NK-92 treated with Interleukin-12 subunit alpha and Interleukin-12 subunit beta, amount 100 ng/mL, for 24 hours (cell line): ENCODE measurements at places on chromosomes 16 and 17.

DNA sequence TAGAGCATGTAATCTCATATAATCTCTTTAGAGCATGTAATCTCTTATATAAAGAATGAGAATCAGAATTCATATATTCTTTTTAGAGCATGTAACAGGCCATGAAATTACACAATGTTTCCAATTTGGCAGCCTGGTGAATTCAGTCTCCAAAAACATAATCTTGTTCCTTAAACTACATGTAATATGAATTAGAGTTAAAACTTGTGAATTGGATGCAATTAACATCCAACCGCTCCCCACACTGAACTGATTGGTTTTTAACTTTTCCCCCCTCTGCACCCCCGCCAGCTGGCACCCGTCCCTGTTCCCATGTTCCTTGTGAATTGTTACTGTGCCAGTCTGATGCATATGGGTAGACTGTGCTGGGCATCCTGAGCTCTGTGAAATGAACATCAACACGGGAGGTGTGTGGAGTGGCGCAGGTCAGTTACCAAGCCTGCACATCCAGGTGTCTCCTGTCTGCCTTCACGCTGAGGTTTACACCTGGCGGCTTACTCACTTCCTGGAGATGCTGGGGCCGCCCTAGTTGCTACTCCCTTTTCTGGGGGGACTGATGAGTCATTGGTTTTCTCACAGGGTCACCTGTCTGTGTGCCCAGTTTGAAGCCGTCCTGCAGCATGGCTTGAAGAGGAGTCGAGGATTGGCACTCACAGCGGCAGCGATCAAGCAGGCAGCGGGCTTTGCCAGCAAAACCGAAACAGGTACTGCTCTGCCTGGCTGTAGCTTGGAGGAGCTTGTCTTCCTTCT lies 50.4 kb downstream of the SNX29 start:
- peak; percentile 34 for DNase-seq

DNA sequence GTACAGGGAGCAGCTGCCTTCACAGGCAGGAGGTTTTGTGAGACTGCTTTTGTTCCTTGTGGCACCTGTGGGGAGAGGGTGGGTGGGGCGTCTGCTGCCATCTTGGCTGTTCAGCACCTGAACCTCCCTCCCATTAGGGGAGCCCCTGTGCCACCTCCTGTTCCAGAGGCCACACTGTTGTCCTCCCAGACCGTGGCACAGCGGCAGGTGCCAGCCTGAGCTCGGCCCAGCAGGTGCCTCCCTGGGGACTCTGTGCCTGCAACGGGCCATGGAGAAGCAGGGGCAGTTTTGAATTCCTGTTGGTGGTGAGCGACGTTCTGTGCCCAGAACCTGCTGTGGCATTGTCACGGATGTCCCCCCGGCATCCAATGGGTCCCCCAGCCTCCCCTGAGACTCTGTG lies 9.9 kb downstream of the LGALS3BP start:
- DNase-seq: no peak

- no peak for DNase-seq
These were observed 4.3 kb downstream of the SPPL2C start for GRCh38 chr17:45848868-45849535.

GRCh38 chr16:76653390-76654026 lies 376.3 kb downstream of the CNTNAP4 start:
- DNase-seq: no peak

DNA sequence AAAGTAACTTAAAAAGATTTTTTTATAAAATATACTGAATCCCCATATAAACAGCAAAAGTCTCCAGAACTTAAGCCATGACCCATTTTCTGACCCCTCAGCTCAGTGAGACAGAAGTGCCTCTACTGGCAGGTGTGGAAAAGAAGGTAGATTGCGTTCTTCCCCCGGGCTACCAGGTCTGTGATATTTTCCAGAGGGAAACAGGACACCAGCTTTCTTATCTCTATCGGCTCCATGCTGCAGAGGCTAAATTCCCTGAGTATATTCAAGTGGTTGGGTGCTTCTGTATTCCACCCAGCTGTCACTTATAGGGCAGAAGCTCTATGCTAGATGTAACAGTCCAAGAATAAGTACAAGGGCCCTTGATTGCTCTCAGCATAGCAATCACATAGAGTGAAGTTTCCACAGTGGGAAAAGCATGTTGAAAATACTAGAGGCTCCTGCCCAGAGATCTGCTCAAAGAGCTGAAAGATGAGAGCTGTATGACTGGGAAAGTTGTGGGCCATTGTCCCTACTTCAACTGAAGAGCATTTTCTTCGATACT lies 687.3 kb downstream of the CDH11 start:
- no peak for DNase-seq

DNA sequence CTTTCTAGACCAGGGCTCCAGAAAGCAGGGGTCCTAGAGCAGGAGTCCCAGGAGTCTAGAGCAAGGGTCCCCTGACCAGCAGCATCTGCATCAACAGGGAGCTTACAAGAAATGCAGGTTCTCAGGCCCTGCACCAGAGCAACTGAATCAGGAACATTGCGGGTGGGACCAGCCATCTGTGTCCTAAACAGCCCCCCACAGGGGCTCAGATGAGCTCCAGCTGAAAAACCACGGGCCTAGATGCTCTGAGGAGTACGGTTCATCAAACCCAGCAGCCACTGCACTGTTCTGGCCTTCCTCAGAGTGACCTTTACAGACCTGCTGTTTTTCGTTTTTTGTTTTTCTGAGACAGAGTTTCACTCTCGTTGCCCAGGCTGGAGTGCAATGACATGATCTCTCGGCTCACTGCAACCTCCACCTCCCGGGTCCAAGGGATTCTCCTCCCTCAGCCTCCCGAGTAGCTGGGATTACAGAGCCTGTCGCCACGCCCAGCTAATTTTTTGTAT lies 438.2 kb downstream of the SOX9 start:
- DNase-seq: no peak

DNA sequence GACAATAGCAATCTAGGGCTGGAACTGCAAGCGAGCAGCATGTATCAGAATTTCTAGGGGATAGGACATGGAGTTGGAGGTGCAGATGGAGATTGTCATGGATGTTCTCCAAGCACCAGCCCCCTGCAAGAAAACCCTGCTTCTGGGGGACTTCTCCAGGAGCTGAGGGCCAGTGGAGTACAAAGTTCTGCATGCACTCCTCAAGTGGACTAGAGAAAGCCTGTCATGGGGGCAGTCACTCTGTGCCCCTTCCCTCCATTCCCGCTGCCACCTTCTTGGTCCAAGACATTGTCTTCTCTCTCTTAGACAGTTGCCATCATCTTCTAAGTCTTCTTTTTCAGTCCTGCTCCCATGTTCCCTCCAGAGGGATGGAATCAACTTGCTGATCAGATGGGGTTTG lies 87.9 kb downstream of the AIPL1 start:
- DNase-seq: no peak

GRCh38 chr17:62986549-62986948 lies 20.5 kb downstream of the TANC2 start:
- no peak for DNase-seq

GRCh38 chr16:79767421-79768275 lies 167.1 kb upstream of the MAF start:
- DNase-seq: no peak

- DNase-seq: no peak
These were observed 13.8 kb upstream of the PLCG2 start for GRCh38 chr16:81765111-81765919.

GRCh38 chr17:76623271-76624146 lies 20.0 kb downstream of the ST6GALNAC1 start:
- DNase-seq: peak; percentile 27

DNA sequence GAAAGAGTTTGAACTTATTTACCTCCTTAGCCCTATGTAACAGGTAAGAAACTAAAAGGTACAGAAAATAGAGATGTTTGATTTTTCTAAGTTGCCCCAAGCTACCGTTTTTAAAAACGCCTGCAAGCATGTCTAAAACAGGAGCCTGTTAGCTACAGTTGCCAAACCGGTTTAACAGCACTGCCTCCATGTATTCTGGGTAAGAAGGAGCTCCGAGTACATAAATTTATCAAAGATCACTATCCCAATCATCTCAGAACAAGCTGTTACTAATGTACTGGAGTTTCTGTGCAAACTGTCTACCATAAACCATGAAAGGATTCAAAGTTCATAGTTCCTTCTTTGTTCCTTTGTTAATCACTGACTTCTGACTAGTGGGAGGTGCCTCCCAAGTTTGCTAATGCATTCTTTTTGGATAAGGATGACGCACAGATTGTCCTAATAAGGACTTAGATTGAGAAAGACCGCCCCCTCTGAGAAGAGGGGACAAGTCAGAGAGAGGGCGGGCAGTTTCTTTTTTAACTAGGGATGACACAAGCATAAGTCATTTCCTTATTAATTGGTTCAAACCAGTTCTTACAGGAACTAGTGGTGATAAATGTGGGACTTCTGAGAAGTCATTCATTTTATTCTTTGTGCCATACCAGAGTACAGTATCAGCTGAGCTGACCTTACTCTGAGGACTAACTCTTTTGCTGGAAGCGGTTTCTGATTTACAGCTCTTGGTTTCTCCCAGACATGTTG lies 55.3 kb downstream of the TUBD1 start:
- DNase-seq: peak; percentile 60

- DNase-seq: no peak
These were observed 105.4 kb upstream of the RBFOX1 start for GRCh38 chr16:7227229-7227721.

DNA sequence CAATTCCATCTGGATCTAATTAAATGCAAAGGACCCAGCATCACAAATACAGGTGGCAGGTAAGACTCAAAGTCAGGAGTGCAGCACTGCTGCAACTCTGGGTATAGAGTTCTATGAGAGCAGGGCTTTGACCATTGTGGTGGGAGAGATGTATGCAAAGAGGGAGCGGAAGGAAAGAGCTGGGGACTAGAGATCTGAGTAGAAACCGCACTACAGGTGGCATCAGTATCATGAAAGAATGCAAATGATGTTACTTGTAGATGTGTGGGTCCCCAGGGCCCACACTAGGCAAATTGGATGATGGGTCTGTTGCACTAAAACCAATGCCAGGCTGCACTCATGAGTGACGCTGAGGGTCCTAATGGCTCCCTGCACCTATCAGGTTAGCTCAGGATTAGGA lies 287.1 kb upstream of the ASIC2 start:
- no peak for DNase-seq

GRCh38 chr17:51425773-51426172 lies 165.4 kb downstream of the UTP18 start:
- no peak for DNase-seq

- no peak for DNase-seq
These were observed 31.7 kb downstream of the CCDC57 start for GRCh38 chr17:82180776-82181528.

- no peak for DNase-seq
These were observed 20.9 kb downstream of the ENGASE start for GRCh38 chr17:79095345-79096055.

GRCh38 chr17:19538095-19539039 lies 4.7 kb downstream of the SLC47A1 start:
- DNase-seq: no peak

GRCh38 chr17:42979511-42980273 lies at the start of gene PTGES3L:
Gene PTGES3L (minus strand): TSS chr17:42980080. CDS start chr17:42980053, 27 bp downstream.
- no peak for DNase-seq

GRCh38 chr17:80772906-80773242 lies 218.8 kb upstream of the CHMP6 start:
- DNase-seq: no peak

GRCh38 chr17:4204190-4204589 lies 59.6 kb downstream of the ANKFY1 start:
- DNase-seq: no peak

GRCh38 chr16:60137891-60138290 lies 1403.8 kb upstream of the GOT2 start:
- DNase-seq: no peak

- DNase-seq: no peak
These were observed 18.8 kb downstream of the CLUH start for GRCh38 chr17:2692781-2693135.

DNA sequence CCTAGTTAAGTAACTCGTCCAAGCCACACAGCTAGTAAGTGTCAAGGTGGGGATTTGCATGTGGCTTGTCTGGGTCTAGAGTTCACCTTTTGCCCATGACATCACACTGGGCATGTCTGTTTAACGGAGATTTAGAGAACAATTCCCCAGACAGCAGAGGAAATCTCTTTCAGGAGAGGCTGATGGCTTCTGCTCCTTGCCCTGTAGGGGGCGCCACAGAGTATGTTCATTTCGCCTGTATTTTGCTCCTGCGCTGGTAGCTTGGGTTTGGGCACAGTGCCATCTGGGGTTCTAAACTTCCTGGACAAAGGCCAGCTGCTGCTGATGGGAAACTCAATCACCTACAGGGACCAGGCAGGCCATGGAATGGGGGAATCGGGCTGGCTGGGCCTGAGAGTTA lies 20.4 kb downstream of the OTOA start:
- DNase-seq: no peak

GRCh38 chr16:75550211-75550662 lies 5.8 kb downstream of the TMEM231 start:
- DNase-seq: no peak

DNA sequence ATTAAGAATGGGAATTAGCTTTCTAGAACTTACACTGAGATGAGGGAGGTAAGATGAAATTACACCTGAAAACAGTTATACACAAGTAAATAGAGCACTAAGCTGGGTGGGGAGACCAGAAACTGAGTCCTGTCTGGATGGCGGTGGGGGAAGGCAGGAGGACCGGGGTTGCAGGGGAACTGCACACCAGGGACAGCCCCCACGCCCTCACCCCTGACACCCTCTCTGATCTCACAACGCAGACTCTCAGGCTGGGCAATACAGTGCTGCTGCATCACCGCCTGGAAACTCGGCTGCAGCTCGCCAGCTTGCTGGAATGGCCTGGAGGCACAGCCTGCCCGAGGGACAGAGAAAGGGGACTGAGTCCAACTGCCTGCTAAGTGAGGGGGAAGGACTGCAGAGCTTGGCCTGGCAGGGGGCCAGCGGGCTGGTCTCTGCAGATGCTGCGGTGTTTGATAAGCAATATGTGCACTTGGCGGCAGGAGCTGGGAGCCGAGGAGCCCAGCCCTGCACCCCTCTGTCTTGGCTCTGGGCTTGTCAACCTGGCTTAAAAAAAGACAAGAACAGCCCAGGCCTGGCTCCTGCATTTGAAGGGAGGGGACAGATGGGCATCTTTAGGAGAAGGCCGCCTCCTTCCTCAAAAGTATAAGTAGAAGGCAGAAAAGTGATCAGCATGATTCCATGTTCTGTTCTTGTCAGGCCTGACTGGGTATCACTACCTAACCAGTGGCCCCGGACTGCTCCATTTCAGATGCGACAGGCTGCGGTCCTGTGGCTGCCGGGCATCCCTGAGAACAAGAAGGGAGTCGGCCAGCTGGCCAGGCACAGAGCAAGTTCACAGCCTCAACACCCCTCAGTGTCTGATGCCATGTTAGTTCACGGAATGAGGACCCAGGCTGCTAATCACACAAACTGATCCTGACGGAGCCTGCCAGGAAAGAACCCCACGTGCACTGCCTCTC lies 30.2 kb downstream of the SPHK1 start:
- no peak for DNase-seq
